Smooth muscle cell of bladder (primary cell): ENCODE measurements at places on chromosomes 1 and 21. TPM values are rescaled to one million over a fixed set of nuclear protein-coding genes. Genes with fewer than 3 reads are reported as not detected.

Gene DISC1
- total RNA-seq: 1.1 and 1.8 TPM in 2 replicates

Gene CDK11B
- total RNA-seq: 5.7 and 10.1 TPM in 2 replicates

Gene S100A8
- not detected in 2 replicates for total RNA-seq

Gene SPATA45
- total RNA-seq: 0.28 TPM in 1 of 2 replicates, not detected in the other

Gene GREM2
- total RNA-seq: 7.8 and 10.0 TPM in 2 replicates

Gene FAM3B
- total RNA-seq: not detected in 2 replicates

Gene NKAIN1
- total RNA-seq: 0.09 TPM in 1 of 2 replicates, not detected in the other

Gene OR2T2
- not detected in 2 replicates for total RNA-seq

Gene CD1D
- total RNA-seq: 5.3 and 8.0 TPM in 2 replicates

Gene ITLN2
- not detected in 2 replicates for total RNA-seq

Gene SPRTN
- total RNA-seq: 10.4 and 14.6 TPM in 2 replicates

Gene LRRC71
- not detected in 2 replicates for total RNA-seq

Gene STUM
- under 0.01 TPM in 1 of 2 replicates, not detected in the other for total RNA-seq

Gene CD48
- not detected in 2 replicates for total RNA-seq

Gene PLA2G2F
- not detected in 2 replicates for total RNA-seq

Gene SYT14
- total RNA-seq: 0.65 and 1.8 TPM in 2 replicates

Gene RXRG
- 0.09 TPM in 1 of 2 replicates, not detected in the other for total RNA-seq

Gene GNG4
- total RNA-seq: 3.2 and 3.7 TPM in 2 replicates

Gene TCHHL1
- not detected in 2 replicates for total RNA-seq

Gene FAM151A
- total RNA-seq: not detected in 2 replicates

Gene ZYG11B
- 35.4 and 39.6 TPM in 2 replicates for total RNA-seq

Gene BATF3
- total RNA-seq: 0.65 and 0.71 TPM in 2 replicates

Gene MATN1
- total RNA-seq: 0.09 and 0.14 TPM in 2 replicates

Gene TDRD5
- not detected in 2 replicates for total RNA-seq

Gene SLAMF9
- 0.28 and 0.46 TPM in 2 replicates for total RNA-seq

Gene ANGEL2
- total RNA-seq: 41.8 and 43.8 TPM in 2 replicates

Gene GJC2
- 3.4 and 4.3 TPM in 2 replicates for total RNA-seq

Gene CNIH3
- 3.6 and 6.8 TPM in 2 replicates for total RNA-seq

Gene SH2D1B
- not detected in 2 replicates for total RNA-seq

Gene ZBTB8B
- total RNA-seq: under 0.01 TPM in 1 of 2 replicates, not detected in the other

Gene FPGT
- total RNA-seq: 11.1 and 13.9 TPM in 2 replicates

Gene CHI3L2
- 0.28 and 1.4 TPM in 2 replicates for total RNA-seq

Gene UBL4B
- total RNA-seq: not detected in 2 replicates

Gene KIAA1614
- 6.7 and 7.0 TPM in 2 replicates for total RNA-seq

Gene TSSK3
- 0.43 and 0.65 TPM in 2 replicates for total RNA-seq

Gene CD53
- not detected in 2 replicates for total RNA-seq

Gene TMPRSS3
- total RNA-seq: not detected in 2 replicates

Gene TINAGL1
- 15.1 and 21.1 TPM in 2 replicates for total RNA-seq

Gene ADGRB2
- 5.0 and 7.0 TPM in 2 replicates for total RNA-seq

Gene ASCL5
- total RNA-seq: not detected in 2 replicates

Gene RGS8
- total RNA-seq: not detected in 2 replicates

Gene C1QTNF12
- total RNA-seq: 0.83 and 1.3 TPM in 2 replicates

Gene HES2
- total RNA-seq: 0.09 and 0.14 TPM in 2 replicates

Gene SLC6A17
- total RNA-seq: under 0.01 and 0.09 TPM in 2 replicates

Gene COL6A2
- 1,324 and 1,435 TPM in 2 replicates for total RNA-seq

Gene CFHR3
- not detected in 2 replicates for total RNA-seq

Gene LIN28A
- total RNA-seq: not detected in 2 replicates

Gene EDARADD
- total RNA-seq: 0.09 and 0.14 TPM in 2 replicates

Gene FBLIM1
- total RNA-seq: 34.3 and 44.1 TPM in 2 replicates

Gene MNDA
- not detected in 2 replicates for total RNA-seq

Gene A3GALT2
- not detected in 2 replicates for total RNA-seq

Gene FAM72D
- 0.28 and 0.37 TPM in 2 replicates for total RNA-seq
